ENCODE measurements at places on chromosomes 2 and 18.

GRCh38 chr2:157587576-157587975 is 41.1 kb downstream of the ACVR1C start:
- DNase-seq, result no peak

DNA sequence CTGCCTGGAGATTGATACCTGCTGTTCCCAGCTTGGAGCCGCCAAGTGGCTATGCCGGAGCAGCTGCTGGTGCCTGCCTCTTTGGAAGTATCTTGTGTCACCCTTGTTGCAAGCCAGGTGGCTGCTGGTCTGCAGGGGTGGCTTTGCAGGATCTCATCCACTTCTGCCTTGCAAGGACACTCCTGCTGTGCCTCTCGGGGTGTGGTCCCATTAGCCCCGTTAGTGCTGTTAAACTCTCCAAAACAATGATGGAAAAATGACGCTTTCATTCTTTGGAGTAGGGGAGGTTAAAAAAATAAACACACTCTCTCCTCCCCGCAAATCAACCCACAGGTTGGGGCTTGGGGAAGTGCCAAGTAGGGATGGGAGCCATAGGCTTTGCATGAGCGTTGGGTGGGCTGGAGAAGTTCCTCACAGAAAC is 352.8 kb downstream of the RNF144A start:
- no peak for DNase-seq

DNA sequence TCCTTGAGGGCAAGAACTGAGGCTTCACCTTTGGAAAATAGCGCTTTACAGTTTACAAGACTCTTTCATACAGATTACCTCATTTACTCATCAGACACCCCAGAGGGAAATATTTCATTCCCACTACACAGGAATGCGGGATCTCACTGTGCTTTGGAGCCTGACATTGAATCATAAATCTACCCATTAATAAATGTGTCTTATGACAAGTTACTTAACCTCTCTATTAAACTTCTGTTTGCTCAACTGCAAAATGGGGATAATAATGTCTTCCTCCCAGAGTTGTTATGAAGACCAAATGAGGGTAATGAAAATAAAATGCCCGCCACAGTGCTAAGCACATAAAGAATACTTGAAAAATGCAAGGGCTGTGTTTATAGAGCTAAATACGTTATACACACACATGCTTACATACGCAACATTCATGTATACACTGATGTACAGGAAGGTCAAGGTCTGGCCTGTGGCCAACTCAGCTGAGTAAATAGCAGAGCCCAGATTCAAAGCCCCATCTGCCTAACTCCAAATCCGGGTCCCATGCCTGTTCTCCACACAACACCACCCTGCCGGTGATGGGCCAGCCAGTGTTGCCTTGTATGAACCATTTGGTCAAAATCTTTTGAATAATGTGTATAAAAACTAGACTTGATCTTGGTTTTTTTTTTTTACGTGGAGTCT is 77.8 kb upstream of the STPG4 start:
- no peak for DNase-seq

- peak; percentile 15 for DNase-seq
Observed at GRCh38 chr2:43631618-43632317, 5.3 kb upstream of the PLEKHH2 start.

GRCh38 chr2:121650315-121650930 is 1.2 kb upstream of the CLASP1 start:
- DNase-seq, result no peak

GRCh38 chr2:158006961-158007719 is 94.5 kb upstream of the UPP2 start:
- DNase-seq, result no peak

GRCh38 chr2:235839226-235839625 is 329.0 kb downstream of the GBX2 start:
- no peak for DNase-seq

DNA sequence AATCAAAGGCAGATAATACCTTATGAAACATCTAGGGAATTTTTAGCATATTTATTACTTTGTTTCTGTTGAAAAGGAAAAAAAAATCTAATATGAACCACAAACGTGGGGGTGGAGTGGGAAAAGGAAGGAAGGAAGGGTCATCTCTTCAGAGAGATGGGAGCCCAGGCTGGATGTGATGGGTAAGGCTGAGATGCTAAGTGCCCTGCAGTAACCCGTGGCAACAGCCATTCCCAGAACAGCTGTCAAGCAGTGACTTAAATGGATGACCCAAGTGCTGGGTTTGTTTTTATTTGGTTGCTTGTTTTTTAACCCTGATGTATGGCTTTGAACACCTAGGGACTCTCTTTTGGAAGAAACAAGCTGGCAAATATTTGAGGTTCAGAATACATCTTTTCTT is 50.7 kb upstream of the KLF7 start:
- no peak for DNase-seq

- DNase-seq, result no peak
Observed at GRCh38 chr2:1129982-1130381, 179.3 kb downstream of the SNTG2 start.

DNA sequence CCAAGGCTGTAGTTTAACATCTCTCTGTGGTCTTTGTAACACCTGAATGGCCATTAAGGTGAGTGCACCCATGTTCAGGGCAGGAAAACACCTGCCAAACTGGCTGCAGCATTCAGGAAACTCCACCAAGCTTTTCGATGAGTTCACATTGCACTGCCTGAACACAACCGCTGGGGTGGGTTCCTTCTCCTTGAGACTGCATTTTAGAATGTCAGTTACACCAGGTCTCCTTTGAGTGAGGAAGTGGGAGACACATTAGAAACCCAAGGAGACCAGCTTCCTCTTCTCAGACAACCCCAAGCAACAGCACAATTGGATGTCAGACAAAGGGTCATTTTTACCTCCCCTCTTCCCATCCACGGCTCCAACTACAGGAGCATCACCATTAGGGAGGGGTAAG is 35.2 kb downstream of the CYRIA start:
- DNase-seq, result no peak

DNA sequence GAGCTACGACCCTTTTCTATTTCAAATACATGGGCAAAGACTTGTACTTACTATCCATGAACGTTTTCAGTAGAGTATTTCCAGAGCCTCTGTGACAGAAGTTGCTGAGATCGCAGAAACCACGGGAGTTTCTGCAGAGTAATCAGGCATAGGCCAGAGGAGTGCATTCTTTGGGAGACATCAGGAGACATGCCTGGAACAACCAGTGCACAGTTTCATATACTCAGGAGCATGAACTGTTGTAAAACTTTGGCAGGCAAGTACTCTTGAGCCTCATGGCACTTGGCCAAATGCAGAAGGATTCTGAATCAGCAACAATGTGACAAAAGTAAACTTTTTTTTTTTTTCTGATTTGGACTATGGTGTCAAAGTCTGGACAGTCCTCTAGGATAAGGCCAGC is 307.1 kb downstream of the GRB14 start:
- no peak for DNase-seq

GRCh38 chr2:165573534-165574461 is 104.3 kb downstream of the CSRNP3 start:
- peak; percentile 46 for DNase-seq

GRCh38 chr2:32632089-32632488 is 4.2 kb downstream of the TTC27 start:
- no peak for DNase-seq

- no peak for DNase-seq
Observed at GRCh38 chr2:117360586-117360985, 453.9 kb upstream of the DDX18 start.

GRCh38 chr2:206004004-206004693 is 81.8 kb downstream of the INO80D start:
- no peak for DNase-seq

GRCh38 chr2:218300141-218300540 is 7.8 kb upstream of the TMBIM1 start:
- no peak for DNase-seq

DNA sequence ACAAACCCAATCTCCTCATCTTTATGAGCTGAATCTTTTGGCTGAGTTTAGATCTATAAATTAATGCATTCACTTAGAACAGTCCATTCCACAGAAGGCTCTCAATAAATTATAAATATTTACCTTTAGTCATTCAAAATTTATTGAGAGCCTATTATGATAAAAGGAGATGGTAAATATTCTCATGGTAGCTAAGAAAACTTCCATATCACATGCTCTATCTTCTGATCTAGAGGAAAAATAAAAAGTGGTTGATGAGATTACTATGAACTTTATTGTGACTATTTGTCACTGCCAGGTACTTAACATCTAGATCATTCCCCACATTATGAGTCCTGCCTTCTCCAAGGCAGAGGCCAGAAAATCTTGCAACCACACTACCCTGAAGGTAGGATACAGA is 62.4 kb downstream of the L3MBTL4 start:
- no peak for DNase-seq

DNA sequence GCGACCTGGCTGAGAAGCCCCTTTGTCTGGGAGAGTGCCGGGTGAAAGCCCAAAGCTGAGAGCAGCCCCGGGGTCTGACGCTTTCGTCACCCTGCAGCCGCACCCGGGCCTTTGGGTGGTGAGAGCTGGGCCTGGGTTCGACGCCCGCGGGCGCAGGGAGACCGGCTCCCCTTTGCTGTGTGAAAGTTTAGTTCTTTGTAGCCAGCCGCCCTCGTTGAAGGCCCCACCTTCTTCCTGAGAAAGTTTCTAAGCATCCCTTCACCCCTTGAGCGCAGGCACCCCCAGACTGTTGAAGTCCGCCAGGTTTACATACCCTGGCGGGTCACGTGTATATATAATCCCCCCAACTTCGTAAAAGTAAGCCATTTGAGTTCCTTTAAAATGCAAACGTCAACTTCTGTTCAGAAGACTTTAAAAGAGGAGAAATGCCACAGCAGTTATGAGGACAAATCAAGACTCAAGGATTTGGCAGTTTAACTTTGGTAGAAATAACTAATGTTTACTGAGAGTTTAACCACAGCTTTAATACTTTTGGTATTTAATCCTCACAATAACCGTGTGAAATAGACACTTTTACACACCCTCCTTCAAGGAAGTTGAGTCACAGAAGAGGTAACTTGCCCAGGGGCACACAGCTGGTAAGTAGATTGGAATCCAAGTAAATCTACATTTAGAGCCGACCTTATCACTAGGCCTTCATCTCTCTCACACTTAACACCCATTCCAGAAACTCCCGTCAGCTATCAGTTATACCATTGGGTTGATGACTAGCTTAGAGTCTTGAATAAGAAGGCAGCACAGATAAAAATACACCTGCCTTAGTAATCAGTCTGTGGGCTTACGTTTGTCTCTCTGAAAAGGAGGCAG is 1.1 kb upstream of the MBOAT2 start:
- peak; percentile 11 for DNase-seq

GRCh38 chr2:8445580-8445979 is 236.3 kb upstream of the ID2 start:
- no peak for DNase-seq

- no peak for DNase-seq
Observed at GRCh38 chr2:134594399-134594798, 124.4 kb downstream of the TMEM163 start.

DNA sequence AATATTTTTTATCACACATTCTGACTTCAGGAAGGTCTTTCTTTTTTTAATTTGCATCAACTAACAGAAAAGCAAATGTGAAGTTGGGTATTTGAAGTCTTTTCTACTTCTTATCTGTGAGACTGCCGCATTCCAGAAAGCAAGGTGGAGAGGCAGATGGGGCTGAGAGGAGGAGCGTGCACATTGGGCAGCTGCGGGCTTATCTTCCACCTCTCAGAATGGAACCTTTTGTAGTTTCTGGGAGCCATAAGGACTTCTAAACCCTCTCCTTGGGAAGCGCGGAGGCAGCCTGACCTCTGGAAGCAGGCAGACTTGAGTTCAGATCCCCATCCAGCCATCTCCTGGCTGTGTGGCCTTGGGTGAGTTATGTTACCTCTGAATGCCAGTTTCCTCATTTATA is 3.9 kb downstream of the MAPRE3 start:
- DNase-seq, result no peak

DNA sequence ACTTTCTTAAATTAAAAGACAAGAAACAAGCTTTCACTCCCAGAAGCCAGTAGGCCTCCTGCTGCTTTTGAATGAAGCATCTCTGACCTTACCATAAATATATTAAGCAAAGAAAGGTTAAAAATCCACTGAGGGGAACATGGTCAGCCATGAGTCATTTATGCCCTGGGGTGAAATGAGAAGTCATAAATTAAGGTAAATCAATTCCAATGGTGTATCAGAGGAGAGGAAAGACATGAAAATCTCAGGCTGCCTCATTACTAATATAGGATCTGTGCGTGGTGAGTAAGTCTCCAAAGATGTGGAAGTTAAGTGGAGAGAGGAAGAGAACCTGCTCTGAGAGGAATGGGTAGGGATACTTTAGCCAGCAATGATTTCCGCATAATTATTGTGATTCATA is 292.3 kb upstream of the CHAC2 start:
- DNase-seq, result no peak

DNA sequence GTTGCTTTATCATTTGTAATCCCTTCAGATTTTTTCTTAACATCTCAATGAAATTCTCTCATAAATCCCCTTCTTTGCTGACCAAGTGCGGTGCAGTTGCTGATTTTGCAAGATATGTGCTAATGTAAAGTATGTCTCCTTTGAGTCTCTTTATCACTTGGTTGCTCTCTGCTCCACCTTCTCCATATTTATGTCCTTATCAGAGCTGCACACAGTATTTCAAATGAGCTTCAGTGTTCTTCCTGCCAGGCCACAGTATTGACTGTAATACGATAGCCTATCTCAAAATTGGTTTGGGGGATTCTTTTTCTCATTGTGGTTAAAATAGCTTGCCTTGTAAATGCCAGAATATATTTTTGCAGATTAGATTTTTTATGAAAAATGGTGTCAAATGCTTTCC is 32.2 kb downstream of the MAIP1 start:
- no peak for DNase-seq

DNA sequence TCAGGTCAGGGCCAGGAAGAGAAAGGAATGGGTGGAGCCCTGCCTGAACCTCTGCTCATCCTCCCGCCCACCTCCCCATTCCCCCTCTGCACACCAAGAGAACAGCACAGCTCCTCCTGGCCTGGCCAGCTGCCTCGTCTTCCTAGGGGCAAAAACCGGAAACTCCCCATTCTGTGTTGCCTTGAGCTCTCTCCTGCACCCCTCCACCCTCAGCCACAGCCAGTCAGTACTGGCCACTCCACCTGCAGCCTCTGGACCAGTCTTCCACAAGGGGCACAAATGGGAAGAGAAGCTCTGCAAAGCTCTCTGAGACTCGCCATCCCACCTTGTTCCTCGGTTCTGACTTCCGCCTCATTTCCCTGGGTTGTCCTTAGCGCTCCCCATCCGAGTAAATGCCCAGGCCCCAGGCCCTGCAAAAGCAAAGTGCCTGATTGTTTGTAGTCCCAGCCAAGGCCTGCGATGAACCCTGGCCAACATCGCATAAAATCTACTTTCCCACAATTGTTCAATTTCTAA is 39.3 kb upstream of the SLC35G4 start:
- no peak for DNase-seq

Measured in skin of body (tissue), 3 donors.